ENCODE measurements at places on chromosomes 7 and 10.

DNA sequence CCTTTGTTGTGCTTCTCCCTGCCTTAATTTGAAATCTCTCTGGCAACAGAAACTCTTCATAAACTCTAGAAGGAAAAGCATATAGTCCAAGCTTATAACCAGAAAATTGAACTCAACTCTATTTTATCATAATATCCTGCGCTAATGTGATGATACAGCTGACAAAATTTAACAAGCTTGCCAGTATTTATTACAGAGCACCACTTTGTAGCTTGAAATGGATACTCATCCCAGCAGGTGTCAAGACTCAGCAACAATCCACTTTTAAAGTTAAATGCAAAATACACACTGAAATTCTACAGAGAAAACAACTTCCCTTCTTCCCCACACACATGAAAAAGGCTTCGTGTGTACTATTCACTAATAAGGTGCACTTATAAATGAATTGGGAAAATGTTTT is 228.9 kb downstream of the AGMO start:
- DNase-seq, result no peak

- DNase-seq, result no peak
Observed at GRCh38 chr10:74704629-74705357, 121.6 kb upstream of the KAT6B start.

DNA sequence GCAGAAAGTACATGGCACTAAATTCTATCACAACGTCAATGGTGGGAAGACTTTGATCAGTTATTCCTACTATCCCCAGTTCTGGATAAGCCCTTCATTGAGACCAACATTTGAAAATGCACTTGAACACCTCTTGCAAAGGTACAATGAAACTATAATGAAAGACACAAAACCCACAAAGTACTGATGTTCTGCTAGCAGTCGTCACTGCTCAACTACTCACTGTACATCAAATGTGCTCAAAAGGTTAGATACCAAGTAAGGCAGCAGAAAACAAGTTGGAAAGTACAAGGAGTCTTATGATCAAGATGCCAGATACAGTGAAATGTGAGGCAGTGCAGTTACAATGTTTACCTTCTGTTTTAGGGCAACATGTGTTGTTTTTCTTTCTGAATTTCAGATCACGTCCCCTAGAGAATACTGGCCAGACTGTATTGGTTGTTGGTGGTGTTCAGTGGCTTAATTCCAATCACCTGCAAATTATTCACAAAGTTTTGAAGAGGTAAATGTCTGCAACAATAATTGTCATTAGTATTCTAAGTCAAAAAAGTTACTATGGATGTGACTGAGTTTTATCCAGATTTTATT is 62.4 kb upstream of the WNT16 start:
- DNase-seq, result no peak

DNA sequence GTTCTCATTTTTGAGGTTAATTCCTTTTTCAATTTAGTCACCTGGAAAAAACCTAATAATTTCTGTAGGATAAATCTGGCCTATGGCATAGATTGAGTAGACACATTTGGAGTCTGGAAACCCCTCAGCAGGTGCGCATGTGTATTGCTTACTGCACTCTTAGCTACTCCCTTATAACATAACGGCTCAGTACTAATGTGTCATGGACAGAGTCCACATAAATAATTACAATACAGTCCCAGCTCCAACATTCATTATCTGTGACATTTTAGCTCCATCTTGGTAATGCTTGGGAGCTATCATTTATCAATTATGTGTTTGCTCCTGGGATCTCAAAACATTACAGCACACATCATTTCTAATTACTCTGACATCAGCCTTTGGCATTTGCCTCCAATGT is 33.2 kb downstream of the POM121L12 start:
- DNase-seq, result no peak

- no peak for DNase-seq
Observed at GRCh38 chr10:102287538-102287937, 42.2 kb downstream of the GBF1 start.

DNA sequence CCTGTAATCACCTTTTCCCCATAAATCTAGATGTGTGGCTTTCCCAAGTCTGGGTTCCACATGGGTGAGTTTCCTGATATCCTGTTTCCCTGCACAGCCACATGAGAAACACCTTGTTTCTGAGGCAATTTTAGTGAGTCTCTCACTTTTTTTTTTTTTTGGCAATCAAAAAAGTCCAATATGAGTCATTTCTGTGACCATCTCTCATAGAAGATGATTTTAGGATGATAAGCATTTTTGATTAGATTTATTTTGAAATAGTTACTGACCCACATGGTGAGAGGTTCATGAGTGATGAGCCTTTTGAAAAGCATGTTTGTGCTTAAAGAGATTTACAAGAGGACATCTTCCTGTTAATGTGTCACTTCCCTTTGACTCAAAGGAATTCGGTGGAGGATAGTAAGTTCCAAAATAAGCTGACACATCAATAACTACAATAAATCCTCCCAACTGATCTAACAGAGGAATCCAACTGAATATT is 464.0 kb downstream of the INHBA start:
- no peak for DNase-seq

DNA sequence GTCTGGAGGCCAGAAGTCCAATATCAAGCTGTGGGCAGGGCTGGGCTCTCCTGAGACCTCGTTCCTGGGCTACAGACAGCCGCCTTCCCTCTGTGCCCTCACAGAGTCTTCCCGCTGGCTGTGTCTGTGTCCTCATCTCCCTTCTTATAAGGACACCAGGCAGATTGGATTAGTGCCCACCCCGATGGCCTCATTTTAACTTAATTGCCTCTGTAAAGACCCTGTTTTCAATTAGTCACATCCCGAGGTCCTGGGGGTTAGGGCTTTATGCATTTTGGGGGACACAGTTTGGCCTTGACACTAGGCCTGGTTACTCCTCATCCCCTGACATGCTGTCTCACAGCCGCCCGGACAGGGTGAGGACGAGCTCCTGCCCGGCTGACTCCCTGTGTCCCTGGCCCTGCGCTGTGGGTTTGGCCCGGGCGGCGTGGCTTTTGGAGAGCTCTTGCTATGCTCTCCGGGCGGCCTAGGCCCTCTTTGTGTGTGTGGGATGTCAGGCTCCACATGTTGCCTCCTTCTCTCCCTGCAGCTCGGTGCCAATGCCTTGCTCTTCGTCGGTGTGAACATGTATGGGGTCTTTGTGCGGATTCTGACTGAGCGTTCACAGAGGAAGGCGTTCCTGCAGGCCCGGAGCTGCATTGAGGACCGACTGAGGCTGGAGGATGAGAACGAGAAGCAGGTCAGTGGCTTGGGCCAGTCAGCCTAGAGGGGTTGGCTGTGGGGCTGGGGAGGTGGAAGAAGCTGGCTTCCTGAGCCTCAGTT is 18.2 kb downstream of the ADCY1 start:
- no peak for DNase-seq

DNA sequence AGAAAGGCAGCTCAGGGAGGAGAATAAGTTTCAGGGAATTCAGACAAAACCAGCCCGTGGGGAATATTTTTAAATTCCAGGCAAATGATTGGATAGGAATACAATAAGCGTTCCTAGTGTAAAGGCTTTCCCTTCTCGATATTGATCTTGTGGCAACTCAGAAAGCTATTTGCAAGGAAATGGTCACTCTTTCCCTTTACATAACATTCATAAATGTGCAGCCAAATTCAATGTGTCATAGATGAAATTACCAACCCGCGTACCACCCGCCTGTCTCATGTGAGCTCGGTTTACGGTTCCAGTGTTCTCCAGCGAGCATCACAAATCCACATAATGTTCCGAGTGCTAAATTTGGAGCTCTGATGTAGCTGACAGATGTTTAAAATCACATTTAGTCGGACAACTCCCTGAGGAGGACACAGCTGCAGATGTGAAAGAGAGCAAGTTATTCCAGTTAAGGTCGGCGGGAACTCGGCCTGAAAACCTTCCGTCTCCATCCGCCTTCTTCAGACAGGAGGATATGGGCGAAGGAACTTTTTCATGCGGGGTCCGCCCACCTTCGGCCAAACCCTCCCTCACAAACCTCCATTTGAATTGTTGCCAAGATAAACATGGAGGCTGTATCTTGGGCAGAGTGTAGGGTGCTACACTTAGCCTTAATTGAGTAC is 327.0 kb downstream of the RNLS start:
- no peak for DNase-seq

DNA sequence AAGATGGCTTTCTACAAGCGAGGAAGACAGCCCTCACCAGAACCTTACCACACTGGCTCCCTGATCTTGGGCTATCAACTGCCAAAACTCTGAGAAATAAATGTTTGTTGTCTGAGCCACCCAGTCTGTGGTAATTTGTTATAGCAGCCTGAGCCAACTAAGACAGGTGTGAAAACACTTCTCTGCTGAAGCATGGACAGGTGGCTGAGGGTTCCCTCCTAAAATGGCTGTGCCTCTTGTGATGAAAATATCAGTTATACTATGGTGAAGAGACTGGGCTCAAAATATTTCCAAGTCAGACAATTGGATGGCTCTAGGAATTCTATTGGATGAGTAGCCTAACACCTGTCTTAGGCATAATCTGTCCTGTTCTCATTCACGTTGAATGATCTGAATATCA is 78.1 kb downstream of the CDK1 start:
- DNase-seq, result no peak

DNA sequence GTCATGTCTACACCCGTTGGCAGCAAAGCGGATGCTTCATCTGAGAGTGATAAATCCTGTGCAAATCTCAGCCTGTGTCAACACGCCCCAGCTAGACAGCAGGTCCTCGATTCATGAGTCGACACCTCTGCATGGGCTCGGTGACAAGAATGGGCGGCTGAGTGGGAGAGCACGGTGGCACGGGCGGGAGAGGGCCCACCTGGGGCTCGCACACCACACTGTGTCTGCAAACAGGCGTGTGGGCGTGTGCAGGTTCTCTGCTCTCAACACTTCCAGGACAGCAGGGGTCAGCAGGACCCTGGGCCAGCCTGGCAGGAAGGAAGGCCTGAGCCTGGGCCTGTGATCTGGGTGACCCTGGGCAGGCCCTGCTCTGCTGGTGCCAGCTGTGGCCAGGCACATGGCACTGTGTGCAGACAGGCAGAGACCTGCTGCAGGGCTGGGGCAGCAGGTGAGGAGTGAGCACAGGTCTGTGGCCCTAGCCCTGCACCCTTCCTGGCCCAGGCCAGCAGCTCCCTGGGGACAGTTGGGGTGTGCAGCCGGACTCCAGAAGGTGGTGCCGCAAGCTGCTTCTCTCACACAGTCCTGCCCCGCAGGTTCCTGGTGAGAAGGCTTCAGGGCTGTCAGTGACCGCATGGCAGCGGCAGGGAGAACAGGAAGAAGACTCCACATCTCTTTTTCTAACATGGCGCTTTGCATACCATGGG is 216.4 kb downstream of the ELFN1 start:
- peak; percentile 18 for DNase-seq

Measured in prostate gland (tissue), 2 donors.